ENCODE measurements at places on chromosomes 1 and 21. TPM values are rescaled to one million over a fixed set of nuclear protein-coding genes. Genes with fewer than 3 reads are reported as not detected.

GRCh38 chr1:62407398-62408009, 29.3 kb upstream of the USP1 start:
- H3K36me3 ChIP-seq: no peaks in the 10 kb centered on the region
- no peak overlapping the region for H3K27ac ChIP-seq
- H3K27me3 ChIP-seq: no peaks in the 10 kb centered on the region
- DNase-seq: no peak
- no peaks in the 10 kb centered on the region for H3K4me1 ChIP-seq

- no peaks in the 10 kb centered on the region for H3K4me1 ChIP-seq
- H3K36me3 ChIP-seq: no peaks in the 10 kb centered on the region
- H3K27me3 ChIP-seq: no peaks in the 10 kb centered on the region
- no peak overlapping the region for H3K27ac ChIP-seq
- DNase-seq: no peak
These were observed 81.2 kb upstream of the RUNX3 start for GRCh38 chr1:25011275-25011674.

DNA sequence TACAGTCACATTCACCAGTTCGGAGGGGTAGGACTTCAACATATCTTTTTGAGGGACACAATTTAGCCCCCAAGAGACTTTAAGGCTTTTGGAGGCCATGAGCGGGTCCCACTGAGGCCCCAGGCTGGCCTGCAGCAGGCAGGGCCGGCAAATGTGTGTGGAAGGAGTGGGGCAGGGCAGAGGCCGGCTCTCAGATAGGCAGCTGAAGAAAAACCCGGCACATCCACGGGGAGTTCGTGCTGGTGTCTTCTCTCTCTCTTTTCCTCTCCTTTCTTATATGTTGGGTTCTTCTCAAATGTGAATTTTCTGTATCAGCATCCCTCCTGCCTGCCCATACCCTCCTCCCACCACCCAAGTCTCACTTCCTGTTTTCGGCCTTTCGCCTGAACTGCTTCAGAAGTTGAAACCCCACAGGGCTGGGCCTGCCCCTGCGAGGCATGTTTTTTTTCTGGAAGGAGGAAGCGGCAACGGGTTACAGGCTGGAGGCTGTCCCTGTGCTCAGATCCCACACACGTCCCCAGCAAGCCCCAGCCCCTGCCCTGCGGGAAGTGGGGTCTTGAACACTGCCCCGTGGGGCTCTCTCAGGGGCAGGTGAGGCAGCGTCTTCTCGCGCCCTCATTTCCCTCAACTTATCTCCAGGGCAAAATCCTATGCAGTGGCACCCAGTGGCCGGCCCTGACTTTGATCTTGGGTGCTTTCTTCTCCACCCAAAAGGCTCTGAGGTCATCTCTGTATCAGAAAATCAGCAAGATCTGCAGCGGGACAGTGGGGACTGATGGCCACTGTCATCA, 9.7 kb upstream of the UMODL1 start:
- H3K36me3 ChIP-seq: no peaks in the 10 kb centered on the region
- no peak for DNase-seq
- H3K4me1 ChIP-seq: peaks cover 4% of the 10 kb centered on the region
- no peaks in the 10 kb centered on the region for H3K27me3 ChIP-seq

DNA sequence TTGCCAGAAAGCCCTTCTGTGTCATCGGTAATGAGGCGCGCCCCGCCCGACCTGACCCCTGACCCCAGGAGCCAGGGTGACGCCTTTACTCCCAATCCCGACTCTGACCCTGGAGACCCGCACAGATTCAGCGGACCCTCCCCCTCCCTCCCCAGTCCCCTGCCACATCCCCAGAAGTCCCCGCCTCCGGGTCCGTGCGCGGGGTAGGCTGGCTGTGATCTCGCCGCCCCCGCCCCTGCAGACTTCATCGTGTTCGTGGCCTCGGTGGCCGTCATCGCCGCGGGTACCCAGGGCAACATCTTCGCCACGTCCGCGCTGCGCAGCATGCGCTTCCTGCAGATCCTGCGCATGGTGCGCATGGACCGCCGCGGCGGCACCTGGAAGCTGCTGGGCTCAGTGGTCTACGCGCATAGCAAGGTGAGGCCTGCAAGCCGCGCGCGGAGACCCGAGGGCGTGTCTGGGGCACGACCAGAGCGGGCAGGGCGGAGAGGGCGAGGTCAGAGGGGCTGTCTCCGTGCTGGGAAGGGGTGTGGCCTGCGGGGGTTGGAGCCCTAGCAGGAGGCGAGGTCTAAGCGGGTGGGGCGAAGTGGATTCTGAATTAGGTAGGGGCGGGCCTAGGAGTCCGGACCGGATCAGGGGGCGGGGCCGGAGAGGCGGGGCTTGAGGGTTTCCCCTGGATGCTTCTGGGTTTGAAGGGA, 34.8 kb downstream of the KCNQ4 start:
- peak overlapping the region; percentile 56 for H3K4me3 ChIP-seq
- no peak for DNase-seq
- H3K27me3 ChIP-seq: no peaks in the 10 kb centered on the region
- no peaks in the 10 kb centered on the region for H3K36me3 ChIP-seq
- peaks cover 12% of the 10 kb centered on the region for H3K4me1 ChIP-seq

DNA sequence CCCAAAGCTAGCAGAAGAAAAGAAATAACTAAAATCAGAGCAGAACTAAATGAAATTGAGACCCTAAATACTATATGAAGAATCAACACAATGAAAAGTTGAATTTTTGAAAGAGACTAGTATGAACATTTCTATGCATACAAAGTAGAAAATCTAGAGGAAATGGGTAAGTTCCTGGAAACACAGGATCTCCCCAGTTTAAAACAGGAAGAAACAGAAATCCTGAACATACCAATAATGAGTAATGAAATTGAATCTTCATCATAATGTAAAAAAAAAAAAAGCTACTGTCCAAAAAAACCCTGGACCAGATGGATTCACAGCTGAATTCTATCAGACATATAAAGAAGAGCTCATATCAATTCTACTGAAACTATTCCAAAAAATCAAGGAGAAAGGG, 233.5 kb downstream of the PLPP3 start:
- H3K4me3 ChIP-seq: no peak overlapping the region
- no peaks in the 10 kb centered on the region for H3K4me1 ChIP-seq
- no peaks in the 10 kb centered on the region for H3K36me3 ChIP-seq
- no peaks in the 10 kb centered on the region for H3K27me3 ChIP-seq

GRCh38 chr1:177385760-177386698, 215.3 kb downstream of the BRINP2 start:
- H3K4me3 ChIP-seq: no peak overlapping the region
- H3K36me3 ChIP-seq: no peaks in the 10 kb centered on the region
- no peak overlapping the region for H3K27ac ChIP-seq
- H3K27me3 ChIP-seq: no peaks in the 10 kb centered on the region

LRRC38 gene
- not detected for total RNA-seq

HSPB7 gene
- 430 TPM for total RNA-seq

CCDC27 gene
- not detected for total RNA-seq

DEPDC1 gene
- total RNA-seq: not detected

FCRL6 gene
- total RNA-seq: not detected

Data from thoracic aorta (tissue), 2 donors.